ENCODE measurements at places on chromosomes 2 and 18.

- no peak for DNase-seq
These were observed 643.1 kb downstream of the SLC4A3 start for GRCh38 chr2:220270481-220271070.

DNA sequence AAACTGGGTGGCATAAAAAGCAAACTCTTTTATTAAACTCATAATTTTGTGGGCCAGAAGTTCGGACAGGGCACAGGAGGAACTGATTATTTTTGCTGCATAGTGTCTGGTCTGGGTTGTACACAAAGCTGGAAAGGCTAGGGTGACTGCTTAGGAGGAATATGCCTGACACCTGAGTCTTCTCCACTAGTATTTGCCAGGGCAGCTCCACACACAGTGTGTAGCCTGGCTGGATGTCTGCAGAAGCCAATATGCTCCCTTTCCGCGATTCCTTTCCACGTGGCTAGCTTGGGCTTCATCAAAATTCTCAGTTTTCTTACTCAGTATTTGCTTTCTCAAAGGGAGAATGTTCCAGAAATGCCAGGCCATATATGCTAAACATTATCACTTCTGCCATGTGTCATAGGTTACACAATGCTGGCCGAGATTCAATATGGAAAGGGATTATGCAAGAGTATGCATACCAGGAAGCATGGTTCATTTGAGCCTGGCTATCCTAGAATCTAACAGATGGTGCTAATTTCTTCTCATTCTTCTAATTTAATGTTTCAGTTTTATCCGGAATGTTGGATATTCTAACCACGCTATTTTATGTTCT, 142.7 kb upstream of the DOK6 start:
- DNase-seq: no peak

DNA sequence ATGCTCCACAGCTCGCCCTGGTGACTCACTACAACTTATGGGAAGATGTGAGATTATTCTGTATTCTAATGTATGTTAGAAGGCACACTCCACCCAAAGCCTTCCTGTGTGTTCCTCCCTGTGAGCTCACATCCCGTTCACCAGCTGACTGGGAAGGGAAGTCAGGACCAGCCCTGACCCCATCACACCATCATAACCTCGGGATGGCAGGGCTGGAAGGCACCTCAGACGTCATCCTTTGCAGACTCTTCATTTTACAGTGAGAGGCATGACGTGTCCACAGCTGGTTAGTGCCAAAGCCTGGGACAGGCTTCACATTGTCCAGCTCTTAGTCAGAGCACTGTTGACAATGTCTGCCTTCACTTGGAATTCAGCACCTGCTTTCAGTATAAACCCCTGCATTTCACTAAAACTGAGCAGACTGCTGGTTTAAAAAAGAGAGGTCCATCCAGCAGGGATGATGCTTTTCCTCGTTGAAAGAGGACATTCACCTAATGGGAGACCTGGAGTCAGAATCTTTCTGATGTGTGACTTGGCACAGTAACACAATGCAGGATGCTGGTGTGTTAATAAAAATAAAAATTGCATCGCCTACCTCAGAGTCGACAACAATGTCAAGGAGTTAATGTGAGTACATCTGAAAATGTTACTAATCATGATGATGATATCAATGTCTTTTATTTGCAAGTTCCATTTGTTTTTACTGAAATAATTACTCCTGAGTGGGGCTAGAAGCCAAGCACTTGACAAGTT, 418.0 kb upstream of the TNP1 start:
- no peak for DNase-seq

DNA sequence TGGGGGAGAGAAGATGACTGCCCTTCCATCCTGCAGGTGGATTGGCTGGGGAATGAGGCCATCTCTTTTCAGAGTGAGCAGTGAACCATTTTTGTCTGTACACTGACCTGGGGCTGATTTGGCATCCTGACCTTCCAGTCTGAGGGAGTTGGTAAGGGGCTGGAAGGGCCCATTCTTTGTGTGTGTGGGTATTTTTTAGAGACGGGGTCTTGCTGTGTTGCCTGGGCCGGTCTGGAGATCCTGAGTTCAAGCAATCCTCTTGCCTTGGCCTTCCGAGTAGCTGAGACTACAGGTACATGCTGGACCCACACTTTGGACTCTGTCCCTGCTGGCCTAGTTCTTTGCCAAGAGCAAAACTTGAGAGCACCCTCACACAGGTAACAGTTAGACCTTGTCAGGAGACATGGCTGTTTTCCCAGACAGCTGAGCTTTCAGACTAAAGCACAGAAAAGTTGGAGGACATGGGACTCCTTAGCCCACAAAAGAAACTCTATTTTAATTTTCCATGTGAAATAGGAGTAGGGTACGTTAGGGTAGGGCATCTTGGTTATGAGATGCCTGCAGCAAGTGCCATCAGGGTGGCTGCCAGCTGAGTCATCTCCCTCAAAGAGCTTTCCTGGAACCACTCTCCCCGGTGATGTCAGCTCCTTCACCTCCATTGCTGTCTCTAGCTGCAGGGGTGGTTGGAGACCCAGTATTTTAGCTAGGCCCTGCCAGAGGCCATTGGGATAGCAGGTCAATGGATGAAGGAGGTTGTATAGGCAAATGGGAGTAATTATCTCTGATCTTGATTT, 60.7 kb downstream of the DGKD start:
- no peak for DNase-seq

DNA sequence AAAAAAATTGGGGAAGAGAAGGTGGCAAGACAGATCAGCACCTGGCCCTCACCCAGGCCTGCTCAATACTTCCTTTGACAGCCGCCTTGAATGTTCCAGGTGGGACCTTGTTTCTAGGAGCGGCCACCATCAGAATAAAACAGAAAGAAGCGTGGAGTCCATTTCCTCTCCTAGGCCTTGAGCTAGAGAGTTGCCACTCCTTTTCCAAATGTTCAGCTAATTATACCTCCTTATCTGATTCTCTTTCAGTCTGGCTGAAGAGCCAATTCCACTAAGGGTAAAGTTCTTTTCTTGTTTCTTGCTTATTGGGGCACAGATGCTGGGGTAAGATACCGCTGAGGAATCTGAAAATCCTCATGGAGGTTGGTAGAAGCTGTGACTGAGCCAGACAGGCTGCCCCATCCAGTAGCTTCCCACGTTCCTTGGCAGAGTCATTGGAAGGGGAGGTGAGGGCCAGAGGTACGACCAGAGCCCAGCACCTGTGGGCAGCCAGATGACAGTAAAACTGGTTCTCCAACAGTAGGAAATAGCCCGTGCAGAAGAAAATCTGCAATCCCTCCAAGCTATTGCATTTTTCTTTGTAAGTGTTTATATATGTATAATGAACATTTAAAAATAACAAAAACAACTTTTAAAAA, 51.5 kb downstream of the PLB1 start:
- no peak for DNase-seq

- DNase-seq: no peak
These were observed 417.4 kb downstream of the TSN start for GRCh38 chr2:122172812-122173211.

- no peak for DNase-seq
These were observed 17.4 kb upstream of the AFTPH start for GRCh38 chr2:64506686-64507085.

- peak; percentile 65 for DNase-seq
These were observed 1.7 kb downstream of the NCK2 start for GRCh38 chr2:105746177-105747080.

GRCh38 chr2:95041060-95041823, 15.7 kb downstream of the MAL start:
- no peak for DNase-seq

GRCh38 chr2:118059919-118060478, 28.3 kb upstream of the INSIG2 start:
- DNase-seq: no peak

DNA sequence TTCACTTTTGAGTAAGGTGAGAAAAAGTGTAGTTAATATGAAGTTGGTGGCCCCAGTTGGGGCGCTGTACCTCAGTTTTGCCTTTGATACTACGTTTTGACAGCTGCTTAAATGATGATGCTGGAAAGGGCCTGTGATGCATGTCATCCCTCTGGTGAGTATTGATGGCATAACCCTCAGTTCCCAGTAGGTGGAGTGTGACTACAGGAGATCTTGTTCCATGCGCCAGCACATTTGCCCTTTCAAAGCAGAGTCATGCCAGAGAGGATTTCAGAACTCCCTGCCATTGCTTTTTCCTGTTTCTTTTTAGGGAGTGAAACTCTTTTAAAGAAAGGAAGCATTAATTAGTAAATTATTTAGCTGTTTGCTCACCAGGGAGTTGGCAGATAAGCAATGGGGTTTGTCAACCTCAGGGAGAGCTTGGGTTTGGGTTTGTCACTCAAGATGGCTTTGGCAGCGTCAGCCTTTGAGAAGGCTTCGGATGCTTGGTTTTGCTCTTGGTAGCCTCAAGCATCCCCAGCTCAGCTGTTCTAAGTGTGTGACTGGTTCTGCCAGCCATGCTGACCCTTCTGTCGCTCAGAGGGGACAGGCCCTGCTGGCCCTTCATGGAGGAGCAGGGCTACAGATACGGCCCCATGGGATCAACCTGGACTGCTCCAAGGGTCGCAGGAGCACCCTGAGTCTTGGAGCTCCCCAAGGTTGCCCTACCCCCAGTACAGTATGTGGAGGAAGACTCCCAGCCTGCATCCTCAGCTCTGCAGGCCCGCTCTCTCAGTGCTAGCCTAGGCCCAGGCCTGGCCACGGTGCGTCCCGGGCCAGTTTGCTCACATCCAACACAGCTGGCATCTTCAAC, 29.1 kb downstream of the ARMC9 start:
- peak; percentile 94 for DNase-seq

DNA sequence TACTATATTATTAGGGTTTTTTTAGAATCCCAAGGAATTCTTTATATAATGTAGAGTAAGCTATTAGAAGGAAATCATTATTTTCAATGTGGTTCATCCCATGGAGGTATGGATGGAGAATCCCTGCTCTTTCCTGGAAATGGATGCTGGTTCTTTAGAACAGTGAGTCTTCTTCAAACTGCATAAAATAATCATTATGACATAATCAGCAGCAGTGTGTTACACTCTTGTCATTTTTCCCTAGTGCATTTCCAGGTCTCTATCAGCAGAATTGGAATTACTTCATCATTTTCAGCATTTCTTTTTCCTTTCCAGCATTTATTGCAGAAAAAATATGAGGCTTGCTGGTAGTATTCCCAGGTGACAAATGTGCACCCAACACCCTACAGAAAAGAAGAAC, 168.1 kb downstream of the ETAA1 start:
- DNase-seq: no peak

- no peak for DNase-seq
These were observed 45.6 kb downstream of the KCNIP3 start for GRCh38 chr2:95342556-95343320.

- DNase-seq: no peak
These were observed 841.6 kb upstream of the SLC39A10 start for GRCh38 chr2:194815475-194815874.

DNA sequence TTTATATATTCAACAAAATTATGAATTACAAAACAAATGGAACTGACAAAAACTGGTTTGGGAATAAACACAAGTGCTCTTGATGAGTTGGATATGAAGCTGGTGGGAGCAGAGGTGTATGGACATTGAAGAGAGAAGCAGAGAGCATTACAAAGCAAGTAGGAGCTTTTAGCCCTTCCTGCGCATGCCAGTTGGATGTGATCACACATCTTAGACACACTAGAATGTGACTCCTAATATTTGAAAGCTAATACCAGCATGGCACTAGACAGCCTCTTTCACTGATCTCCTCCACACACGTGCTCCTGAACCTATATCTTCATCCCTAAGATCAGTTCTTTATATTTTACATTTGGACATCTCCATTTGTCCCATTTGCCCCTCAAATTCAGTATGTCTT, 298.1 kb downstream of the MTX2 start:
- no peak for DNase-seq

- DNase-seq: no peak
These were observed 179.3 kb downstream of the GLI2 start for GRCh38 chr2:120914839-120915521.

- DNase-seq: no peak
These were observed 54.7 kb downstream of the CDKL4 start for GRCh38 chr2:39188960-39189494.

GRCh38 chr2:158922601-158923000, 45.8 kb upstream of the TANC1 start:
- no peak for DNase-seq

DNA sequence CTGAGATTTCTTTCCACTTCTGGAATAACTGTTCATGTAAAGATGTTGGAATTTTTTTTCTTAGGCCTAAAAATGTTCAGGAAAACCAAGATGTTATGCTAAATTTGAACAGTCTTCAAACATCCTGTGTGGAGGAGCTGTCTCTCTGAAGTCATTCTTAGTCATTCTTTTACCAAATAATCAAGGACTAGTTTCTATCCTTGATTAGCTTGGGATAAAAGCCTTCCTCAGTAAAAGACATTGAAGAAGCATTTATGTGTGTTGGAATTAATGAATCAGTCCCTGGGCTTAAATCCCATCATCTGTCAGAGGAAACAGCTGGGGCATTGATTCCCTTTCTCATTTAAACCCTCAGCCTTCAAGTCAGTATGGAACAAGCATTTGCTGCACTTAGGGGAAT, 300.1 kb upstream of the NXPH2 start:
- no peak for DNase-seq

GRCh38 chr2:27710640-27711430, 47.1 kb downstream of the SLC4A1AP start:
- DNase-seq: no peak

All from hematopoietic multipotent progenitor cell treated with erythropoietin and hydrocortisone succinate and interleukin-3 and kit ligand, for 6 days (in vitro differentiated cells).